ENCODE measurements at places on chromosomes 11 and 22. TPM values are rescaled to one million over a fixed set of nuclear protein-coding genes. Genes with fewer than 3 reads are reported as not detected.
A peak's percentile ranks its signal among the peaks of the same experiment; 100 is the strongest.

DNA sequence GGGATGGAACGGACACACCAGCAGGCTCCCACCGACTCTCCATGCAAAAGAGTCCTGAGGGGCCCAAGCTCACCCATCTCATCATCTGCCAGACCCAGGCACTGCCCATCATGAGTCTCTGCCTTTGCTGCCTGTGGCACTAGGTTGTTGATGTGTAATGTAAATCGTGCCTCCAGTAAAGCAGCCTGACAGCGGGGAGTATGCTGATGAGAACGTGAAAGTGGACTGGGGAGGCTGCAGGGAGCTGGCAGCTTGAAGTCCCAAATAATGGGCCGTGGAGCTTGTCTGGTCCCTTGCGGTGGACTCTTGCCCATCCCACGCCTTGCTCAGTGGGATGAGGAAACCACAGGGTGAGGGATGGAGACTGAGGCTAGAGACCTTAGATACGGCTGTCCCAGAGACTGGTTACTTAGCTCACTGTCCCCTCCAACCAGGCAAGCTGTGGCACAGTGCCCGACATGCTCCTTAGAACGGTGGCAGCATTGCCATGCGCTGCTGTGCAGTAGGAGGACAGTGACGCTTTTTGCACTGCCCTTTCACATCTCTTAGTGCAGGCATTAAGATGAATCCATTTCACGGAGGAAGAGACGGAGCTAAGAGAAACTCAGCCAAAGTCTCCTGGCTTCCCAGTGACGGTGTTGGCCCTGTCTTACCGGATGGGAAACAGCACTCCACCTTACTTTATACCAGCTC is 39.6 kb upstream of the PLET1 start:
- no peak overlapping the region for H3K4me3 ChIP-seq
- H3K27ac ChIP-seq, result no peak overlapping the region
- H3K36me3 ChIP-seq, result no peaks in the 10 kb centered on the region

Gene OR51I1
- total RNA-seq, result 0.77 TPM

Gene TMEM121B
- total RNA-seq, result 0.54 TPM

DNA sequence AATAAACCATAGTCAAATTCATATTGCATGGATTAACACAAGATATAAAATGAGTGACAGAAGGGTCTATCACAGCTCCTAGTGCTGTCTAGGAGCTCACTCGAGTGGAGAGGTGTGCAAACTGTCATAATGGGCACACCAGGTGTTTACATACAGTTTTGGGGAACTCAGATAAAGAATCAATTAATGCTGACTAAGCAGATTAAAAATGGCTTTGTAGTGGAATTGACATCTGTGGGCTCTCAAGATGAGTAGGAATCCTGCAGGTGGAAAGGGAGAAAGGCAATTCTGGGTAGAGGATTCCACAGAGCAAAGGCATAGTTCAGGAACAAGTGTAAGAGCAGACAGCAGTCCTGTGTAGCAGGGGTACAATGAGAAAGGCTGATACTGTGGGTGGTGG is 496.2 kb upstream of the CCDC90B start:
- no peak for DNase-seq
- H3K4me3 ChIP-seq, result no peak overlapping the region
- no peaks in the 10 kb centered on the region for H3K27me3 ChIP-seq

- no peaks in the 10 kb centered on the region for H3K36me3 ChIP-seq
- H3K27me3 ChIP-seq, result no peaks in the 10 kb centered on the region
- no peak overlapping the region for H3K4me3 ChIP-seq
- no peaks in the 10 kb centered on the region for H3K4me1 ChIP-seq
- H3K27ac ChIP-seq, result no peak overlapping the region
These were observed 63.7 kb upstream of the PARVG start for GRCh38 chr22:44116755-44117684.

DNA sequence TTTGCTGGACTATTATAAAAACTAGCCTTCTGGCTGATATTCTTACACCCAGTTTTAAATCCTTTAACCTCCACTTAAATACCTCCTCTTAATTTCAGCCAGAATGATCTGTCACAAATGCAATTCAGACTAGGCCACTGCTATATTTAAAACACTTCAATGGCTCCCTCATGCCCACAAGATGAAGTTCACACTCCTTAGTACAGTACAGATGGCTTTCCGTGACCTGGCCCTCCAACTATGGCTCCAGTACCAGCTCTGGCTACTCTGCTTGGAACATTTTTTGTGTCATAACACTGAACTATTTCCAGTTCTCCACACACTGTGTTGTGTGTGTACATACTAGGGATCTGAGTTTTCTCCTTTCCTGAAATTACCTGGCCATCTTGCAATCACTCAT is 353.4 kb downstream of the SOX6 start:
- H3K4me1 ChIP-seq, result peaks cover 2% of the 10 kb centered on the region
- no peak for DNase-seq
- no peak overlapping the region for H3K4me3 ChIP-seq
- H3K27ac ChIP-seq, result no peak overlapping the region
- H3K36me3 ChIP-seq, result no peaks in the 10 kb centered on the region

DNA sequence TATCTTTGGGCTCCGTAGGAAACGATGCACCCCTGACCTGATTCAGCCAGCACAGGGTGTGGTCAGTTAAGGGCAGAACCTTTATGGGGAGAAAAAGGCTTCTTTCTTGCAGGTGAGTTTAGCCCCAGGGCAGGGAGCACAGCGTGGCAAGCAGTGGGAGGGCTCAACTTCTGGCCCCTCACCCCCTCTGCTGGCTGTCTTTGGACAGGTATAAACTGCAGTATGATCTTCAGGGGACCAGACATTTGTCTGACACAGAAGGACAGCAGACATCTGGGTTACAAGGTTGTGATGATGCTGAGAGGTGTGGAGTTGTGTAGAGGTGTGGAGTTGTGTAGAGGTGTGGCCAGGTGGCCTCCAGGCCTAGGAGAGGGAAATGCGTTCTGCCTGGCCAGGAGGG is 324.0 kb upstream of the PLET1 start:
- no peak for DNase-seq
- H3K36me3 ChIP-seq, result no peaks in the 10 kb centered on the region
- H3K27me3 ChIP-seq, result no peaks in the 10 kb centered on the region
- peaks cover 3% of the 10 kb centered on the region for H3K4me1 ChIP-seq

DNA sequence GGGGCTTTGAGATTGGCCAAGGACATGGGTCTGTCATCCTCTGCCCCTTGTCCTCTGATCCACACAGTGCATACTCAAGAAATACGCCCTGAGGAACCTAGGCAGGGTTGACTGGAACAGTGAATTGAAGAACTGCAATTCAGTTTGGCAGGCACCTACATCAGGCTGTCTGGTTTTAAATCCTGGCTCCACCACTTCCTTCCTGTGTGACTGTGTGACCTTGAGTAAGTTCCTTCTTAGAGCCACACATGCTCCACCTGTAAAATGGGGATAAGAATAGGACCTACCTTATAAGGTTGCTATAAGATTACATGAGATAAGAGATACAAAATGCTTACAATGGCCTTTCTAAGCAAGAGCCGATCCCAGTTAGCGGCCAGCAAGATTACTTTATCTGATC is 15.8 kb upstream of the TCF20 start:
- no peak for DNase-seq
- H3K4me3 ChIP-seq, result no peak overlapping the region
- H3K27ac ChIP-seq, result no peak overlapping the region
- H3K4me1 ChIP-seq, result peaks cover 13% of the 10 kb centered on the region

DNA sequence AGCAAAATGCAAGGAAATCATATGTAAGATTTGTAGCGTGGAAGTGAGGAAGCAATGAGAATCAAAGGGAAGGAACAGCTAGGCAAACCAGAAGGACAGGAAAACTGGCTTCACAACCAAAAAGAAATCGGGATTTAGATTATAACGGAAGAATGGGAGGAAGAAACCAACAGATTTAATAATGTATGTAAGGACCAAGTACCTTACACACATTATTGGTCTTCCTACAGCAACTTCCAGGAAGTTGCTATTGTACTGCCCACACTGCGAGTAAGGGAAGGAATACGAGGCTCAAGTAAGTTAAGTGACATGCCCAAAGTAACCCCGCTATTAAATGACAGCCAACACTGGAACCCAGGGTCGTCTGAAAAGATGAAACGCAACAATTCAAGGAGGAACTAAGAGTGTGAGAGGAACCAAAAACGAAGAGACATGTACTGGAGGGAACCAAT is 473 bp downstream of the TXN2 start:
- H3K27ac ChIP-seq, result peak overlapping the region; percentile 71
- DNase-seq, result no peak
- peak overlapping the region; percentile 91 for H3K4me3 ChIP-seq
- H3K27me3 ChIP-seq, result no peaks in the 10 kb centered on the region
- peaks cover 3% of the 10 kb centered on the region for H3K4me1 ChIP-seq

- DNase-seq, result peak; percentile 87
- H3K4me3 ChIP-seq, result no peak overlapping the region
- no peaks in the 10 kb centered on the region for H3K27me3 ChIP-seq
- no peak overlapping the region for H3K27ac ChIP-seq
- no peaks in the 10 kb centered on the region for H3K36me3 ChIP-seq
These were observed 5.3 kb upstream of the LRRN4CL start for GRCh38 chr11:62694455-62695167.

- no peaks in the 10 kb centered on the region for H3K27me3 ChIP-seq
- no peak overlapping the region for H3K27ac ChIP-seq
- no peak for DNase-seq
These were observed 66.5 kb upstream of the POU2AF1 start for GRCh38 chr11:111445586-111445985.

- no peak for DNase-seq
- H3K4me3 ChIP-seq, result no peak overlapping the region
- H3K4me1 ChIP-seq, result peaks cover 17% of the 10 kb centered on the region
- no peaks in the 10 kb centered on the region for H3K36me3 ChIP-seq
- no peak overlapping the region for H3K27ac ChIP-seq
These were observed 114.2 kb downstream of the ME3 start for GRCh38 chr11:86558207-86558606.

Gene TRMU
- total RNA-seq, result 35.0 TPM

Gene MS4A6E
- total RNA-seq, result not detected

- H3K27me3 ChIP-seq, result no peaks in the 10 kb centered on the region
- DNase-seq, result no peak
- no peaks in the 10 kb centered on the region for H3K4me1 ChIP-seq
These were observed 24.7 kb upstream of the B3GAT1 start for GRCh38 chr11:134436781-134437180.

DNA sequence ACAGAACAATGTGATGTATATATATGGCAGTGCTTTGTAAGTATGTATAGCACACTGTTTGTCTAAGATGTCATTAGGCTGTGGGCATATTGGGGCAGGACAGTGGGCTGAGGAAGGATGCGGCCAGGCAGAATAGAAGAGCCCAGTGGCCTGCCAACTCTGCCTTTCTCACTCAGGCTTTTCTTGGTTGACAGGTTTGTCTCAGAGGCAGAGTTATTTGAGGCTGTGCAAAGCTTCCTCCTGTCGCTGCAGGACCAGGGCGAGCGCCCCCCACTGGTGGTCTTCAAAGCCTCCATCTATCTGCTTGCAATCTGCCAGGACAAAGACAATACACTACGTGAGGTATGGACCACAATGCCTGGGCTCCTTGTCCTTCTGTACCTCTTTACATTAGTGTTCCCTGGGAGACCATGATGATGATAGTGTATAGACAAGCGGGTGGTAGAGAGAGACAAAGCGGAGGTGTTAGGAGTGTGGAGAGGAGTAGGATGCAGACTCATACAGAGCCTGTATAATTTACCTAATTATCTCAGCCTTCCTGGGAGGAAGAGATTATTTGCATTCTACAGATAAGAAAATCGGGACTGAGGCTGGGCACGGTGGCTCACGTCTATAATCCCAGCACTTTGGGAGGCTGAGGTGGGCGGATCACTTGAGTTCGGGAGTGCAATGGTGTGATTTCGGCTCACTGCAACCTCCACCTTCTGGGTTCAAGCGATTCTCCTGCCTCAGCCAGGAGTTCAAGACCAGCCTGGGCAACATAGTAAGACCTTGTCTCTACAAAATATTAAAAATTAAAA is 37.3 kb upstream of the CCDC134 start:
- DNase-seq, result no peak
- no peak overlapping the region for H3K4me3 ChIP-seq
- no peak overlapping the region for H3K27ac ChIP-seq
- H3K27me3 ChIP-seq, result no peaks in the 10 kb centered on the region

Gene KRTAP5-8
- total RNA-seq, result not detected
